Putamen (tissue), 1 donor: ENCODE measurements at places on chromosomes 11 and 22.

DNA sequence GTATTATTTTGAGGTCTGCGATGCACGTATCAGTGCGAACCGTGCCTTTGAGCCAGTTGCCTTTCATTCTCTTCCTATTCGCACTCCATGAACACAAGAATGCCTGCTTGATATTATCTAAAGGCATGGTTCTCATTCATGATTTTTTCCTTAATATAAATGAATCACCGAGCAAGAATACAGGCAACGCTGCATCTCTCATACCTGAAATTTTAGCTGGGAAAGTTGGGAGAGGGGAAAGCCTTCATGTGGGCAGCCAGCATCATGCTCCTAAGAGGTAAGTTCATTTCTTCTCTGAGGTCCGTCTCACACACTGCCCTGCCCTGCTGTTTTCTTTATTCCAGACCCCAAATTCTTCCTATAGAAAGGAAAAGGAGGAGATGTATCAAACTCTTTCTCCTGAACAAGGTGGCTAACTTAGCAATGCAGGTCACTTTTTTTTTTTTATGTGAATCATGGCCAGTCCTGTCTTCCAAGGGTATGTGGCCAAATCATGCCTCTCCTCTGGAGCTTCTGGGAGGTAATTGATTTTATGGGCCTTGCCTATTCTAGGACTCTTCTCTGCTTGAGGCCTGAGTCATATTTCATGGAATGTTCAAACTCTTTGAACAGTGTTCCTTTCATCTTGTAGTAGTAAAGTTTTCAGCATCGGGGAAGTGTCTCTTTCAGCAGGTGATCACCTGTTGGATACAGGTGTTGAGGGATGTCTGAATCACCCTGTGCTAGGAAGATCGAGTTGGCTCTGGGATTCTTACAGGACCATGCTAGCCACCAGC lies 3.2 kb downstream of the GLB1L2 start:
- no peak for DNase-seq

DNA sequence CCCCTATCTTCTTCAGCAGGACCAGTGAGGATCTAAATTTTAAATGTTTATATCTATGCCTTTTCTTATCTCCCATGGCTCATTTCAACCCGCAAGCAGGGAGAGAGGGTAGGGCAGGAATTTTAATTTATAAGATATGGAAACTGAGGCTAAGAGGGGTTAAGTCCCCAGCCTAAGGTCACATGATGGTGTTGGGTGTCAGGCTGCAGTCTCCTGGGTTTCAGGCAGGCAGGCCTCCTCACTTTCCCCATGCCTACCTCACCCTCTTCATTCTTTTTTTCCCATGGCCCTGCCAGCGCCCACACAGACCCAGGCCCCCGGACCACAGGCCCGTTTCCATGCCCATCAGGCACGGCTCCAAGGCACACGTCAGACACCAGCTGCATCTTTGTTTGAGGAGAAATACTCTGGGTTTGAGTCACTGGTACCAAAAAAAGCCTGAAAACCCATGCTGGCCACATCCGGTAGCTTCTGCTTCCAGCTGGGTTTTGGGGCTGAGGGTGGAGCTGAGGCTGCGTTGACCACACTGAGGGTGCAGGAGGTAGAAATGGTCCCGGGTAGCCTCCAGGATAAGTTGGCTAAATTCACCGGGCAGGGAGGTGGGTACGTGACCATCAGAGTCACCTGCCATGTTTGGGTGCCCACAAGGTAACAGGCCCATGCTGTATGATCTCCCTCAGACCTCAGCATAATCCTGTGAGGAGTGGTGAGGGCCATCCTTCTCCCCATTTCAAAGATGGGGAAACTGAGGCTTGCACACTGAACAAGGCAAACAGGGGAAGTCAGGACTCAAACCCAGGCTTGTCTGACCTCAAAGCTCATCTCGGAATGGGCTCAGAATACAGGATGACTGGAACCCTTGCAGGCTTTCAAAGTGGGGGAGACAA lies 7.5 kb downstream of the CRYBB1 start:
- peak; percentile 9 for DNase-seq

- DNase-seq: no peak
Observed at GRCh38 chr11:45285930-45286632, at the start of gene SYT13. Gene SYT13, minus strand, starts transcription at chr11:45286341. Its CDS starts 134 bp downstream, at chr11:45286207.

DNA sequence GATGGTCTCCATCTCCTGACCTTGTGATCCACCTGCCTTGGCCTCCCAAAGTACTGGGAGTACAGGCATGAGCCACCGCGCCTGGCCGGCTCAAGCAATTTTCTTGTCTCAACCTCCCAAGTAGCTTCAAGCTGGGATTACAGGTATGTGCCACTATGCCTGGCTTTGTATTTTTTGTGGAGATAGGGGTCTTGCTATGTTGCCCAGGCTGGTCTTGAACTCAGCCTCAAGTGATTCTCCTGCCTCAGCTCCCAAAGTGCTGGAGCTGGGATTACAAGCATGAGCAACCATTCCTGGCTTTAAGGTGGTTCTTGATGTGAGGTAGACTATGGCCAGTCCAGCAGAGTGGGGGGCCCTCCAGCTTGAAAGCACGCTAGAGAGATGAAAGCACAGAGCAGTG lies 7.6 kb downstream of the POLR2F start:
- no peak for DNase-seq

- no peak for DNase-seq
Observed at GRCh38 chr22:39859903-39860588, 33.5 kb downstream of the ENTHD1 start.

DNA sequence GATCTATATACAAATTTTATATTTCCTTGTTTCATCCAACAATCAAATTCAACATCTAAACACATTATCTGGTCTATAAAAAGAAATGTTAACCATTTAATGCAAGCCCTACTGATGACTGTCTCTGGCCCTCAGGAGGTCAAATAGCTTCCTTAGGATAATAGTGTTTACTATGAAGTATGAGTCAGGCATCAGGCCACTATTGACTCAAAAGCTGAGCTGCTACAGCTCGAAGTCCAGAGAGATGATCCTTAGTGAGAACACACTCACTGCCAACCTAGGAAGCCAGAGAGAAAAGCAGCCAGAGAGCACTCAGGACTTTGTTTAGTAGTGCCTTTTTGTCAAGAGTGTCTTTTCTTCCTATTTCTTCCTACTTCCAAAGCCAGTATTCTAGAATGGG lies 171.8 kb downstream of the SOX6 start:
- no peak for DNase-seq

- DNase-seq: no peak
Observed at GRCh38 chr22:36197065-36197440, 4.6 kb downstream of the APOL4 start.

GRCh38 chr11:13384908-13385640 lies 77.9 kb downstream of the BTBD10 start:
- DNase-seq: peak; percentile 47

DNA sequence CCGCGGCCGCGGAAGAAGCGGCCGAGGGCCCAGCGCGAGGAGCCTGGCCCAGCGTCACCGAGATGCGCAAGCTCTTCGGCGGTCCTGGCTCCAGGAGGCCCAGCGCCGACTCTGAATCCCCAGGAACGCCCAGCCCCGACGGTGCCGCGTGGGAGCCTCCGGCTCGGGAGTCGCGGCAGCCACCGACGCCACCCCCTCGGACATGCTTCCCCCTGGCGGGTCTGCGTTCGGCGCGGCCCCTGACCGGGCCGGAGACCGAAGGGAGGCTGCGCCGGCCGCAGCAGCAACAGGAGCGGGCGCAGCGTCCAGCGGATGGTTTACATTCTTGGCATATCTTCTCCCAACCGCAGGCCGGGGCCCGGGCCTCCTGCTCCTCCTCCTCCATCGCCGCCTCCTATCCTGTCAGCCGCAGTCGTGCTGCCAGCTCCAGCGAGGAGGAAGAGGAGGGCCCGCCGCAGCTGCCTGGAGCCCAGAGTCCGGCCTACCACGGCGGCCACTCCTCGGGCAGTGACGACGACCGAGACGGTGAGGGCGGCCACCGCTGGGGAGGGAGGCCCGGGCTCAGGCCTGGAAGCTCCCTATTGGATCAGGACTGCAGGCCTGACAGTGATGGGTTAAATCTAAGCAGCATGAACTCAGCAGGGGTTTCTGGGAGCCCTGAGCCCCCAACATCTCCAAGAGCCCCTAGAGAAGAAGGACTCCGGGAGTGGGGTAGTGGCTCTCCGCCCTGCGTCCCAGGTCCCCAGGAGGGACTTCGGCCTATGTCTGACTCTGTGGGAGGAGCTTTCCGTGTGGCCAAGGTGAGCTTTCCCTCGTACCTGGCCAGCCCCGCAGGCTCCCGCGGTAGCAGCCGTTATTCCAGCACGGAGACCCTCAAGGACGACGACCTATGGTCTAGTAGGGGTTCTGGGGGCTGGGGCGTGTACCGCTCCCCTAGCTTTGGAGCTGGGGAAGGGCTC lies 1.2 kb downstream of the ARHGEF17 start:
- no peak for DNase-seq

- DNase-seq: no peak
Observed at GRCh38 chr11:8886322-8886721, 24.7 kb upstream of the AKIP1 start.

GRCh38 chr11:115198321-115198741 lies 305.9 kb downstream of the CADM1 start:
- DNase-seq: no peak

DNA sequence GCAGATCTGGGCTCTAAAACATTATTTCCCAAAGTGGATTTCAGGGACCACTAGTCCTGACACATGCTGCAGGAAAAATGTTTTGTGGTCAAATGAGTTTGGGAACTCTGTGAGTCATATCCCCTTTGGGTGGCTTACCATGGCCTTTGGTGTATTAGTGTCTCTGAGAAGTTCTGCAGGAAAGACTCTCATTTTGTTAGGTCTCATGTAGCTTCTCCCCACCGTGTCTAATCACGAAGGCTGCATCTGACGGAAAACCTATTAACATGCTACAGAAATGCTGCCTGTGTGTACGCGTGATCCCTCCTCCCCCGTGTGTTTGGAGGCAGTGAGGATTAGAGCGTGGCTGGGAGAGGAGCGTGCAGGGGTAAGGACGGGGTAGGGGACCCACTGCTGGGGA lies 191.7 kb downstream of the ST3GAL4 start:
- DNase-seq: peak; percentile 46

DNA sequence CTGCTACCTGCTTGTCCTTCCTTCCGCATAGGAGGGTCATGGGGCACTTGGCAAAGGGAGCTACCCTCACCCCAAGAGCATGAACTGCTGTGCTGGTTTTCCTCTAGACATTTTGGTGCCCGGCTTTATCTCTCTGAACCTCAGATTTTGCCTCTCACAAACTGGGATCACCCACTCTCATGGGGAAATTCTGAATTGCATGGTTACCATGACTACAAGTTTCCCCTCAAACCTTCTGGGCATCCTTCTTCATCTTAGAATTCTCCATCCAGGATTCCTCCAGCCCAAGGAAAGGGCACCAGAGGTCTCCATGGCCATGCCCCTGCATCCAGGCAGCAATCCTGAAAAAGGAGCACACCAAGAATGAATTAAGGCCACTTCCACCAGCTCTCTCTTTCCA lies 180.1 kb upstream of the NECTIN1 start:
- no peak for DNase-seq

DNA sequence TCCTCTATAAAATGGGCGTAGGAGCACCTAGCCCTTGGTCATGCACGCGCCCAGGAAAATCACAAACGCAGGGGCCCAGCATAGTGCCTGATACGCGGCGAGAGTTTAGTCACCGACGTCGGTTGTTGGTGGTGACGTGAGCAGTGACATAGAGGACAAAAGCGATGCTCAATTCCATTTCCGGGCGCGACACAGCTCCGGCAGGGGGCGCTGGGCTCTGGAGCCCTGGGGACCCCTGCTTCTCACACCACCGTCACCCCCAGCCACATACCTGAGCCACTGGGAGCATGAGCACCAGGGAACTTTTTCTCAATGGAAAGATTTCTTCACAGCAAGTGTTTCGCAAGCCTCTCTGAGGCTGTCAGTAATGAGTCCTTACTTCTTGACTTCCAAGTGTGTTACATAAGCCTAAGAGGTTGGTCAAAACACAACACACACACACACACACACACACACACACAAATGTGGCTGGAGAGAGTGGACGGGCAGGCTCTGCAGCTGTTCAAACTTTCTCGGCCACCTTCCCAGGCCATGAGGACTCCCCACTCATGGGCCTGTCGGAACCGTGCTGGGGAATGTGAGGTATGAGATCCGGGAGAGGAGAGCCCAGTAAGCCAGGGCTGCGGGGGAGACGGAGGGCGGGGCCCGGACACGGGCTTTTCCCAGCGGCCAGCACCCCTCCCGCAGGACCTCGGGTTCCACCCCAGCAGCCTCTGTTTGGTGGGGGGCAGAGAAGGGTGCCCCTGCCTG lies 36.9 kb upstream of the LINC01488 start:
- no peak for DNase-seq

GRCh38 chr11:134751031-134751585 lies 339.1 kb upstream of the B3GAT1 start:
- DNase-seq: no peak
